ENCODE measurements at places on chromosomes 13 and 19.

- no peak for DNase-seq
Observed at GRCh38 chr19:41478875-41479756, 36.2 kb downstream of the ERICH4 start.

GRCh38 chr19:40219721-40220276 is 1.6 kb upstream of the TTC9B start:
- peak; percentile 47 for DNase-seq

- DNase-seq, result no peak
Observed at GRCh38 chr13:101942038-101942437, 459.8 kb downstream of the FGF14 start.

GRCh38 chr19:44627631-44628030 is 14.3 kb downstream of the IGSF23 start:
- DNase-seq, result no peak

GRCh38 chr19:56372281-56372680 is 21.1 kb downstream of the ZNF582 start:
- DNase-seq, result no peak
